ENCODE measurements at places on chromosomes 4 and X.

- no peak for DNase-seq
Observed at GRCh38 chr4:6231663-6232165, 31.4 kb upstream of the JAKMIP1 start.

- no peak for DNase-seq
Observed at GRCh38 chr4:89123451-89123851, 12.1 kb downstream of the TIGD2 start.

DNA sequence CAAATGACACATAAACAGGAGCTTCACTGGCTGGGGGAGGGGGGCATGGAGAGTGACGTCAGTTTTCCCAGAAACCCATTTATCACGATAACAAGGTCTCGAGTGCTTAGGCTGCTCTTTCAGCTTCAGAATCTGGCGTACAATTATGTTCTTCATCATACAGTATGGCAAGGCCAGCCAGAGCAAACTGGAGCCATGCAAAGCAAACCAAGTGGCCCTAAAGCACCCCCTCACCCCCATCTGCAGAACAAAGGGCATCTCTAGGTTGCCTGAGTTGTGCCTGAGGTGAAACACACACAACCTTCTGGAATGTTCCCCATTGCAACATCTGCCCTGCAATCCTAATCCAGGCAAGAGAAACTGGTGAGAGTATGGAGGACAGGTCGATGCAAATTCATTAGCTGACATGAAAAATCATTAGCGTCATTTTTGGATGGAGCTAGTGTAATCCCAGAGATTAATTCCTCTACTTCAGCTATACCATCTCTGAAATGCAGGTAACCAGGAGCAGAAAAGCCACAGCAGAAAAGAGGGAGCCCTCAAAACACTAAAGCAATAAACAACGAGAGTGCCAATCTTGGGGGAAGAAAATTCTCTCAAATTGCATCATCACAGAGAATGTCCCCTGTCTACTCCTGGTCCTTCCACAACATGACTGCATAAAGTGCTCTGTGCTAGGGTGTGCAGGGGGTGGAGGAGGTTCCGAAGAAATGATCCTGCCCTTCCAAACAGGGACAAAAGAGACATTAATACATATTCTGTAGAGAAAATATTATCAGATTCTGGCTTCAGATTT is 1.8 kb downstream of the SEPTIN6 start:
- no peak for DNase-seq

GRCh38 chrX:15745179-15745578 is 7.1 kb downstream of the CA5B start:
- no peak for DNase-seq

DNA sequence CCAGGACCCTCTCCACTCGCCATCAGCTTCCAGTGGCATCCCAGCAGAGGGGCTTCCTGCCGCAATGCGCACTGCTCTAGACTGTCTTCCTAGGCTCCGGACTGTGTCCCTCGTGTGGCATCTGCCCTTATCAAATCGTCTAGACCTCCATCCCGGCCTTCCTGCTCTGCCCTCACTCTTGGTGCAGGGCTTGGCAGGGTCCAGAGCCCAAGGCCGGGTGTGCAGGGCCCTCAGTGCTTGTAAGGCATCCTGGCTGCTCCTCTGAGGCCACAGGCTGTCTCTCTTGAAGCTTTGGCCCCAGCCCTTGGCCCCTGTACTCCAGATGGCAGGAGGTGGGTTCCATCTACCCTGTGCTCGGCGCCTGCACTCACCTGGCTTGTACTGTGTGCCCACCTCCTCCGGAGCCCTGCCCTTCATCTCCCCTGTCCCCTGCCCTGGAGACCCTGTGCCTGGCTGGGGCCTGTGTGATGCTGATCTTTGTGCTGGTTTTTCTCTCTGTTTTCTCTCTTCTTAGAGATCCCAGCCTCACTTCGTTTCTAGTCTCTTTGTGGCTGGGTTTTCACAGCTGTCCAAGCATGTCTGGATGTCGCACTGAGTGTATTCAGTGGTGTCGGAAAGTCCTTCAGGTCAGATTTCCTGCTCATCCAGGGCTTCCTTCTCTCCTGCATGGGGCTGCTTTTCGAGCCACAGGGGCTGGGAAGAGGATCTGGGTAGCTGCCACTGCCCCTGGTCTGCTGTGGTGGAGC is 3.7 kb upstream of the TREX2 start:
- no peak for DNase-seq

- DNase-seq: no peak
Observed at GRCh38 chr4:138865765-138866164, 149.8 kb upstream of the NOCT start.

DNA sequence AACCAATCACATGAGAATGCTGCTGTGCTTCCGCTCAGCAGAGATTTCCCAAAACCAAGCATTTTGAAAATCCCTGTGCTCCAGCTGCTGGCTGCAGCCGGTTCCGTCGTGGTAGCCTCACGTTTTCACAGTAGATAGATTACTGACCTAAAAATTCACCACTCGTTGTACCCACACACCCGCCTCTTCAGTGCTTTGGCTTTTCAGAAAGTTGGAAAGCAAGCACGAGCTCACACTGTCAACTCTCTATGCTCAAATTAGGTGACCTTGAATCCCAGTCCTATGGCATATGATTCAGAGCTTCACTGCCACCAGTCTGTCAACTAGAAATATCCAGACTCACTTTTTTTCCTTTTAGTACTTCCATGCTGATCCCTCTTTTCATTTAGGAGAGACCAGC is 168.9 kb downstream of the DCTD start:
- DNase-seq: no peak

DNA sequence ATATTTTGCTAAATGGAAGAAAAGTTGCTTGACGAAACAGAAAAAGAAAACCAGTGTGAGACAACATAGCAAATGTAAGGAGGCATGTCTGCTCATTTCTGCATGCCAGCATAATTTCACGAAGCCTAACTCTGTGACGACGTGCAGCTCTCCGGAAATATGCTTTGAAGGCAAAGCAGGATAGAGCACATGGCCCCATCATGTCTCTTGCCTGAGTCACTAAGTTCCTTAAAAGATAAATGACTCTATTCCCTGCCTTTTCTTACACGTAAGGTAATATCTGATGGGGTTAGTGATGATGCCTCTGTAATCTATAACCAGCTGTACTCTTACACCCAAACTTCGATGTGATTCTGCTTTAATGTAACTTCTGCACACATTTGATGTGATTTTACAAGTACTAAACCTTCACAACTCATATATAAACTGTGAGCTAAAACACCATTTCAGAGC is 64.5 kb downstream of the ANXA3 start:
- peak; percentile 38 for DNase-seq

DNA sequence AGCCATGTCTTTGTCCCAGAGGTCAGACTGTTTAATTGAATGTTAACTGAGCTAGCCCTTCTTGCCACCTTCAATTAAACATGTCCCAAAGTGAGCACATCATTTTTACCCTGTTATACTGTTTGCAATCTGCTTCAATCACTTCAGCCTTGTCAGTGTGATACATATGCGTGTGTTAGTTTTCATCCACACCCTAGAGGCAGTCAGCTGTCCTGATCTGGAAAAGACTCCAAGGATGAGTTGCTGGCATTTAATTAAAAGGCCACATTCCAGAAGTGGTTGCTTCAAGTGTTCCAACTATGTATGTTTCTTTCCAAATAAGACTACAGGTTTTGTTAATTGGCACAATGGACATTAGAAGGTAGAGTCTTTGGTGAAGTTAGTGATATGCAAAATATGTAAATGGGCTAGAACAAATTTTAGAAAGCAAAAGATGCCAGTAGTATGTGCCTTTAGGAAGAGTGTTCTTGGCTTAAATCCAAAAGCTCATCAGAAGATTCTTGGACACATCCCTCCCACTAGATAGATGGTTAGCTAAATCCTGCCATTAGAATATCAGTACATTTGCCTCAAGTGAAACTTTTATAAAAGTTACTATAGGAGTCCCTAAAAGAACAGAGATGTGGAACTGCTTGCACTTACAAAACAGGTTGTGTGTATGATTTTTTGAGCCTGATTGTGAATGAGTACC is 79.5 kb upstream of the SLIT2 start:
- DNase-seq: no peak

- DNase-seq: no peak
Observed at GRCh38 chr4:155543126-155543765, 123.4 kb upstream of the GUCY1A1 start.

DNA sequence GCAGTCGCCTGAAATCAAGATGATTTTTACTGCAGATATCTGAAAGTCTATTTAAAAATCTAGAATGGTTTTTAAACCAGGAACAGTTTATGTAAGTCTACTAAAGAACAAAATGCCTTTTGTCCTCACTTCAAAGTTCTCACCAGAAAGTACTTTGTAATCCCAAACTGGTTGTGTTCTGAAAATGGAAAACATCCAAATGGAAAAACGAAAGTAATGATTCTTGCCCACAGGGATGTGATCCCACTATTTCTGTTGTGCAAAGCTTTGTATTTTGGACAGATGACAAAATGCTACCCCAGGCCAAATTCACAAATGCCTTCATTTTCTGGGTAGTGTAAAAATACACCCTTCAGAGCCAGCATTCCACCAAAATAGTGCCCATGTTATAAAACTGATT is 265.5 kb upstream of the FTHL17 start:
- DNase-seq: no peak

DNA sequence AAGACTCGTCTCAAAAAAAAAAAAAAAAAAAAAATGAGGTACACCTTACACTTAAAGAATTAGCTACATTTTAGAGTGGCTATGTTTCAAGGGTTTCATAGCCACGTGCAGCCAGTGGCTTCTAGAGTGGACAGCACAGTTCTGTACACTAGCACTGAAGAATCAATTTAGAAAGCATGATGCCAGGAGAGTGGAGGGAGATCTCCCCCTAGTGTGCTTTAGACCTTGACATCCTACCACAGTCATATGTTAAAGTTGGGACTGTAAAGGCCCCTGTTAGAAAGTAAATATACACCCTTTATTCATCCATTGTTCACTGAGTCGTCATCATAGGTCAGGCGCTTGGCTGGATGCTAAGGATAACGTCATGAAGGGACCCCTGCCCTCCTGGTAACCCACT is 179.4 kb downstream of the QDPR start:
- no peak for DNase-seq

DNA sequence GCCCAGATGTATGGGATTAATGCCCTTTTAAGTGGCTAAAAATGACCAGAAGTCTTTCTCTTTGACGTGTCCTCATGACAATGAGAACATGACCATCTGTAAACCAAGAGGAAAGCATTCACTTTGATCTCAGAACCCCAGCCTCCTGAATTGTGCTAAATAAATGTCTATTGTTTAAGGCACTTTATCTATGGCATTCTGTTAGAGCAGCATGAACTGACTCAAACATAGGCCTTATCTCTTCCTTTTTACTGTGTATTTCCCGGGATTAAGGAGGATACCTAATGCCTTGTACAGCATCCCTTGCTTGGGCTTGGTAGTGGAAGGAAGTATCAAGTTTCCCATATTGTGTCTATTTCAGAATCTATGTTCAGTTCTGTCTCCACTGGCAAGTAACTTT is 47.2 kb upstream of the HS3ST1 start:
- no peak for DNase-seq

GRCh38 chr4:182111586-182111985 is 131.6 kb upstream of the TENM3 start:
- DNase-seq: no peak

- DNase-seq: no peak
Observed at GRCh38 chr4:102553982-102554381, 52.8 kb downstream of the NFKB1 start.

DNA sequence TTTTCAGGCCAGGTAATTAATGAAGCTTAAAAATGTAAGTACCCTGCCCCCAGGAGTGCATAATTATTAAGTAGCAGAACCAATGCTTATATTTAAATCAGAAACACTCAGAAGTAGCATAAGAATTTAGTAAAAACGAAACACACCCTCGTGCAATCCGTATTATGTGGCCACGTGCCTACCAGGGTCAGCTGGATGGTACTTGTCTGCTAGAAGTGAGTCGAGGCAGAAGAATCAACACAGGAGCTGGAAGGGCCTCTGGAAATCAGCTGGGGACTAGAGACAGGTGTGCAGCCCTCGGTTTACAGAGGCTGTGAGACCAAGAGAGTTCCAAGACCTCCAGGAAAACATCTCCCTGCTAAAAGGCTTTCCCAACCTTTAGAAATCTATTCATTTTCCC is 559 bp upstream of the FAM47E start:
- DNase-seq: no peak

DNA sequence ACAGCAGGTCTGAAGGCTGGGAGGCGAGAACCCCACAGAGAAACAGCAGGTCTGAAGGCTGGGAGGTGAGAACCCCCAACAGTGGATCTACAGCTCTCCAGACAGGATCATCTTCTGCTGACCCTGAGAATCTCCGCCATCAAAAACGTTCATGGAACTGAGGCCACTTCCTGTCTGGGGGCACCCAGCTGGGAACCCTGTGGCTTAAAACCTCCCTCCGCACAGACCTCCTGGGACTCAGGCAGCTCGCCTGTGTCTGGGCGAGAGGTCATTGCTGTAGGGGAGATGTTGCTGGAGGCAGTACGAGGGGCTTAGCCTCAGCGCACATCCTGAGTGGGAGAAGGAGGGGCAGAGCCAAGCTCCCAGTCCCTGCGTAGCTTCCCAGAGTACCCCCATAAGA is 15.1 kb upstream of the CLDN24 start:
- DNase-seq: no peak

DNA sequence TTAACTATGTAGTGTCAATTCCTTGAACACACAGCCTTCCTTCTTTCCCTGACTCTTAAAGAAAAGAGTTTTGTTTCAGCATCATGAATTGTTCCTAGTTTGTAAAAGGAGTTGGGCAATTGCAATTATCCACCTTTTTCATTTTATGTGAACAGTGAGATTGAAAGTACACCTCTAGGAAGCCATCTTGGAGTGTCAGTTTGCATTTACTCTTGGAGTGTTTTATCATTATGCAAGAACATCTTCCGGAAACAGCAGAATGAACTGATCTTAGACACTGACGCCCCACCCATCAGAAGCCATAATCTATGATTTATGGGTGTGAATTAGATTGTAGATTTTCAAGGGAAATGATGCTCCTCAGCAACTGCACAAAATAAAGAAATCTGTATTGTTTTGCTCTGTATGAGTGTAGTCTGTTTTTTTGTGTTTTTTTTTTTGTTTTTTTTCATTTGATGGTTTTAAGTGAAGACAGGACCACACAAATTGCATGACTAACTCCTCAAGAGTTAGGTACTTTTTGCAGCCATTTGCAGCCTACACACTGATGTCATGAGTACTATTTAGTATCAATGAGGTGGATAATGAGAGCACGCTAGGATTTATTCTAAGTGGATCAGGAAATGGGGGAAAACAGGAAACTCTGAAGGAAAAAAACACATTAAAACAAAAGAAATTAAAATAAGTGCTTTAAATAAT is 19.5 kb upstream of the FGF2 start:
- DNase-seq: no peak

- no peak for DNase-seq
Observed at GRCh38 chr4:152588869-152589268, 53.0 kb upstream of the FBXW7 start.

GRCh38 chr4:38576767-38577166 is 87.2 kb upstream of the KLF3 start:
- no peak for DNase-seq

- DNase-seq: no peak
Observed at GRCh38 chr4:100049872-100050271, 99.8 kb upstream of the H2AZ1 start.

DNA sequence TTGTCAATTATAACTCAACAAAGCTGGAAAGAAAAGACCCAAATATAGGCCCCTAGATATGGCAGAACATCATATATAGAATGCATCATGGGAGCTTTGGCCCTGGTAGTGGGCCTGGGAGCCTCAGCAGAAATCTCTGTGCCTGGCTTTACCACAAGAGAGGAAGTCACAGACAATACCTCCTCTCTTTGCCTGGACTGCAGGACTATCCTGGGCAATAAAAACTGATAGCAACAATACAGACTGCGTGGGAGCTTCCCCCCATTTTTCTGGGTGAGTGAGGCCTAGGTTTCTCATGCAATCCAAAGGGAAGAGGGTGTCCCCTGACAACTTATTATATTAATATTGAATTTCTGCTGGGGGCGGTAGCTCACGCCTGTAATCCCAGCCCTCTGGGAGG is 64.0 kb upstream of the NFKB1 start:
- DNase-seq: no peak

All from fibroblast of skin of left biceps (primary cell).